Breast epithelium (tissue), 4 donors: ENCODE measurements at places on chromosomes 1 and 21.

GRCh38 chr21:34129901-34130715 lies 56.7 kb downstream of the MRPS6 start:
- H3K4me3 ChIP-seq: no peak overlapping the region
- peaks cover 13% of the 10 kb centered on the region for H3K4me1 ChIP-seq
- H3K36me3 ChIP-seq: no peaks in the 10 kb centered on the region
- no peaks in the 10 kb centered on the region for H3K27me3 ChIP-seq

DNA sequence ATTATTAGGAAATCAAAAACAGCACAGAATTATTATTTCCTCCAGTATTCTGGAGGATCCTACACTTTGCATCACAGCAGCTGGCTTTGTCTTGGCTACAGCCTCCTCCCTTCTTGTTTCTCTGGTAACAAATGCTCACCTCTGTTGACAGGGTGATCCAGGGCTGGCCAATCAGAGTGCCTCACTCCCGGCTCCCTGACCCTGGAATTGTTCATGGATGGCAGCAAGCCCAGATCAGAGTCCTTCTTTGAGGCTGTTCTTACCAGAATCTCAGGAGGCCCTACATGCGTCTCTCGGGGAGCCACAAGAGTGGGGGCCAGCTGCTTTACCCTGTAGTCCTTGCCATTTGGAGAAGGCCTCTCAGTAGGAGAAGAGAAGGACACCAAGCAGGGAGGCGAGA lies 48.4 kb upstream of the IGSF5 start:
- no peak for DNase-seq
- H3K27ac ChIP-seq: no peak overlapping the region
- no peaks in the 10 kb centered on the region for H3K4me1 ChIP-seq

DNA sequence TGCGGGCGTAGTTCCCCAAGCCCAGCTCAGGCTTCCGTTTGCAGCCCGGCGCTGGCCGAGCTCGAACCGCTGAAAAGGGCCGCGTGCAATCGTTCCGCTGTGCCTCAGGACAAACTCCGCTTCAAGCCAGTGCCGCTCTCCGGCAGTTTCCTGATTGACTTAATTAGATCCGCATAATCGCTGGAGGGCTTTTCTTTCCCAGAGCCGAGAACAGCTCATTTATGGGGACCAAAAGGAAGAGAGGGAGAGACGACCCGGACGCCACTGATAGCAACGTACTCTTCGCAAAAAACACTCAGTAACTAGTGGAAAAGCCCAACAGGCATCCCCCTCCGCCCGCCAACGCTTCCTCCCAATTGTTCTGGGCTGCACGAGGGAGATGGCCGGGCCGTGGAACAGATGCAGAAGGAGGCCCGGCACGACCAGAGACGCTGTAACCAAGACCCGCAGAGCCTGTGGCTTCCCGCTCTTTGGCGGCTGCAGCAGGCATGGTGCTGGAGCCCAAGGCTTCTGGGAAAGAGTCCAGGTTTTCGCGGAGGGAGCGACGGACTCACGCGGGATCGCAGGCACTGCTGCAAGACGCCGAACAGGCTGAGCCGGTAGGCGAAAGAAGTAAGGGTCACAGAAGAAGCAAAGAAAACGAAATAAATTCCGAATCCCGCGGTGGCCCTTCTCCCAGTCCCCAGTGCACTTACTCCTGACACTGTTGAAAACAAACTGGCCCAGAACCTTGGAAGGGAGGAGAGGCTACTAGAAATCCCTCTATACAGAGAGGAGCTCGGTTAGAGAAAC lies 3.6 kb upstream of the FOXD2 start:
- peak overlapping the region; percentile 51 for H3K4me3 ChIP-seq
- no peak overlapping the region for H3K27ac ChIP-seq
- peaks cover 6% of the 10 kb centered on the region for H3K4me1 ChIP-seq
- DNase-seq: peak; percentile 61
- peaks cover 61% of the 10 kb centered on the region for H3K27me3 ChIP-seq

- peaks cover 19% of the 10 kb centered on the region for H3K27me3 ChIP-seq
- DNase-seq: no peak
- no peak overlapping the region for H3K4me3 ChIP-seq
- no peak overlapping the region for H3K27ac ChIP-seq
- H3K4me1 ChIP-seq: no peaks in the 10 kb centered on the region
Observed at GRCh38 chr1:34532113-34532512, 222.7 kb upstream of the GJB5 start.

- peaks cover 11% of the 10 kb centered on the region for H3K4me1 ChIP-seq
- no peaks in the 10 kb centered on the region for H3K36me3 ChIP-seq
- no peak overlapping the region for H3K4me3 ChIP-seq
- no peaks in the 10 kb centered on the region for H3K27me3 ChIP-seq
- H3K27ac ChIP-seq: no peak overlapping the region
Observed at GRCh38 chr21:32467291-32467690, 54.8 kb downstream of the EVA1C start.

DNA sequence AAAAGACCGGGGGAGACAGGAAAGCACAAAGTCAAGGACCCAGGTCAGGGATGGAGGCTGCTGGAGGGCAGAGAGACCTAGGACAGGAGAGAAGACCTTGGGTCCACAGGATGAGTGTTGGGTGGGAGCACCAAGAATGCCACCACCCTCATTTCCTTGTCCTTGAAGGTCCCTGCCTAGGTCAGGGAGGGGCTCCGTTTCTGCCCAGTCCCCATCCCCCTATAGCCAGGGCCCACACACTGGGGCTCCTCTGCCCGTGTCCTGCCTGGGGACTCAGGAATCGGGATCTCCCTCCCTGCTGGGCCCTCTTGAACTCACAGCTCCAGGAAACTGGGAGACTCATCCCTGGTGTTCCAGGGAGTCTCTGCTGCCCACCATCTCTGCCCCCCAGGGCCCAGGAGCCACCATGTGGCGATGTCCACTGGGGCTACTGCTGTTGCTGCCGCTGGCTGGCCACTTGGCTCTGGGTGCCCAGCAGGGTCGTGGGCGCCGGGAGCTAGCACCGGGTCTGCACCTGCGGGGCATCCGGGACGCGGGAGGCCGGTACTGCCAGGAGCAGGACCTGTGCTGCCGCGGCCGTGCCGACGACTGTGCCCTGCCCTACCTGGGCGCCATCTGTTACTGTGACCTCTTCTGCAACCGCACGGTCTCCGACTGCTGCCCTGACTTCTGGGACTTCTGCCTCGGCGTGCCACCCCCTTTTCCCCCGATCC lies 584 bp downstream of the TINAGL1 start:
- peaks cover 27% of the 10 kb centered on the region for H3K4me1 ChIP-seq
- H3K4me3 ChIP-seq: peak overlapping the region; percentile 52
- H3K36me3 ChIP-seq: no peaks in the 10 kb centered on the region
- H3K27me3 ChIP-seq: no peaks in the 10 kb centered on the region
- DNase-seq: no peak
- peak overlapping the region; percentile 94 for H3K27ac ChIP-seq
